ENCODE measurements at places on chromosomes 13 and 19. TPM values are rescaled to one million over a fixed set of nuclear protein-coding genes. Genes with fewer than 3 reads are reported as not detected.

The FARP1 gene
- total RNA-seq: 26.6 TPM

The ZNF528 gene
- 3.9 TPM for total RNA-seq

The DCLK1 gene
- not detected for total RNA-seq

The CCDC8 gene
- total RNA-seq: 30.8 TPM

The ELSPBP1 gene
- not detected for total RNA-seq

The DCUN1D2 gene
- 6.0 TPM for total RNA-seq

The GPR32 gene
- total RNA-seq: not detected

The MLNR gene
- not detected for total RNA-seq

The PCDH20 gene
- total RNA-seq: 0.51 TPM

The TLE2 gene
- 1.8 TPM for total RNA-seq

The ZNF599 gene
- total RNA-seq: 6.5 TPM

Measured in airway epithelial cell (primary cell).